ENCODE measurements at places on chromosomes 1 and 21.
A peak's percentile ranks its signal among the peaks of the same experiment; 100 is the strongest.

- DNase-seq: no peak
Observed at GRCh38 chr1:182102043-182102416, 40.5 kb upstream of the ZNF648 start.

DNA sequence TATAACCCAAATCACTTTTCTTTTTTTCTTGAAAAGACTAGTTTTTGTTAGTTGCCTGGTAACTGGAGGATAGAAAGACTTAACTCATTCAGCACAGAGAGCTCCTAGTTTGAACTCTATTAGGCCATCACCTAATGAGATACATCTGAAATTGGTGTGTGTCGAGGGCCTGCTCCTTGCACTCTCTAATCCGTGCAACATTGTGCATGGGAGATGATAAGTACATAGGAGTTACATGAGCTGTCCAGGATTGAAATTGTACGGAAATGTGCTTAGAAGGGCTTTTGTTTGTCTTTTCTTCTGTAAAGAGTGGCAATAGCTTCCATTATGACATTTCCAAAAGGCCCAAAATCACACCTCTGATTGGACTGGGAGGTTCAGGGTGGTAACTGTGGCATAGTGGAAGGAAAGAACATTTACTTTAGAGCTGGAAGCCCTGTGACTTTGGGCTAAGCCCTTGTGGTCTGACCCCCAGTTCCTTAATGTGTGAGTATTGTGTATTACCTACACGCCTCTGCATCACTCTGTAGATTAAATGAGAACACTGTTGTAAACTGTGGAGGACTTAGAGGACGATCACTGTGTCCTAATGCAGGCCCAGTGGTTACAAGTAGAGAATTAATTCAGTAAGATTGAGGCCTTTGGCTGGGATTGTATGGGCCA lies 71.2 kb downstream of the FGGY start:
- no peak for DNase-seq

GRCh38 chr1:171433451-171433850 lies 51.9 kb upstream of the PRRC2C start:
- no peak for DNase-seq

- no peak for DNase-seq
Observed at GRCh38 chr1:15413563-15414444, 4.1 kb downstream of the EFHD2 start.

DNA sequence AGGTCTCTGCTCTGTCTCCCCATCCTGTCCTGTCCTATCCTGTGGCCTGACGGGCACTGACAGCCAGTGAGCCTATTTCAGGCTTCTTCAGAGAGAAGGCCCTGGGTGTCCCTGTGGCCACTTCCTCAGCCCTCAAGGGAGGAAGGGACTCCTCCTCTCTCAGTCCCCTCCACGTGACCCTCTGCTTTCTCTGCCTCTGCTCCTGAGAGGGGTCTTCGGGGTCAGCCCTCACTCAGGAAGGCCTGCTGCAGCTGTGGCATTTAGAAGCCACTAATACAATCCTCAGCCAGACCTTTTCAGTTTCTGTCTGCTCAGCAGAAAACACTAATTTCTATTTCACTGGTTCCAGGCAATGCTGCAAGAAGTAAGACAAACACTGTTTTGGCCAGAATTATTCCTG lies 43.6 kb upstream of the ETV3 start:
- no peak for DNase-seq

DNA sequence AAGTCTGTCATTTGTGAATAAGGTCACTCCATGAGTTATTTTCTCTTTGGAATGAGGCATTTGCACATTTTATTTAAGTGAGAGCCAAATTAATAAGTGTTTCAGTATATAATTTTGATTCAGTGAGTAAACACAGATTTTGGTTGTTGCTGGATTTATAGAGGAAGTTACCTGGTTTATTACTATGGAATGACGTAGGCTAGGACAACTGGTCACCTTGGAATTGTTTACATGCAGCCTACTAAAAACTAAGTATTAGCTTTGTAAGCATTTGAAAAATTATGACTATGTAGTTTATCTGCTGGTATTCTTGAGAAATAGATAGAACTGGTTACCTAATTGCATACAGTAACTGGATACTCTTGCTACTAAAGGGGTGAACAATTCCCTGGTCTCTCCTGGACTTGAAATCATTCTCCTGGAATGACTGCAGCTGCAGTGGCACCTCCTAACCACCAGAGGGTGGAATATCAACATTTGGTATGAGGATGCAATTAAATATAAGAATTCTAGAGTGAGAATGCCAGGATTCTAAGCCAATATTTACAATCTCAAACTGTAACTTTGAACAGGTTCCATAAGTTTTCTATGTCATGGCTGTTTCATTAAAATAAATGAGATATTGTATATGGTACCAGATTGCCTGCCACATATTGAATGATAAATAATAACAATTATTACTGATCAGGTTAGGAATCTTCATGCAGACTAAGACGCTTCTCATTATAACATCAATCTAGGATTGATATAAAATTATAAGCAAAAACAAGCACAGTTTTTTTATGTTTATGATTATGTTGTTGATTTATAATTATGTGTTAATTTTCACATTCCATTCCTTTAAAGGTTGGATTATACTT lies 3.5 kb upstream of the KRTAP27-1 start:
- DNase-seq: peak; percentile 23

GRCh38 chr1:43930168-43930948 lies 3.2 kb upstream of the ARTN start:
- no peak for DNase-seq

GRCh38 chr1:47725000-47725473 lies 272.1 kb downstream of the TRABD2B start:
- DNase-seq: peak; percentile 53

DNA sequence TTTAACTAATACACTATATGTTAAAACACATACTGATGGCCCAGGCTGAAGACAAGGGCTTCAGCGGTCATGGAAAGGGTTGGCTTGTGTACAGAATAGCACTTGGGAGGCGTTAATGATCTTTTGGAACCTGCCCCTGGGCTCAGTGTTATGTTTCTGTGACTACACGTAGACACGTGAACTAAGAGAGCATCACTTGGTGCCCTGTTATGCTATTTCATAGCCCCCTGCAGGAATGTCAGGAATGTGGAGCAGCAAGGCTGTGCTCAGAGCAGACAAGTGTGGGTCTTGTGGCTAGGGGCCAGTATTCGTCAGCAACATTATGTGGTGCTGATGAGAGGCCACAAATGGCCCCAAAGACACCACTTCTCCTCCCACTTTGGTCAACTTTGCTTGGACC lies 132.4 kb downstream of the MAP3K21 start:
- DNase-seq: no peak

DNA sequence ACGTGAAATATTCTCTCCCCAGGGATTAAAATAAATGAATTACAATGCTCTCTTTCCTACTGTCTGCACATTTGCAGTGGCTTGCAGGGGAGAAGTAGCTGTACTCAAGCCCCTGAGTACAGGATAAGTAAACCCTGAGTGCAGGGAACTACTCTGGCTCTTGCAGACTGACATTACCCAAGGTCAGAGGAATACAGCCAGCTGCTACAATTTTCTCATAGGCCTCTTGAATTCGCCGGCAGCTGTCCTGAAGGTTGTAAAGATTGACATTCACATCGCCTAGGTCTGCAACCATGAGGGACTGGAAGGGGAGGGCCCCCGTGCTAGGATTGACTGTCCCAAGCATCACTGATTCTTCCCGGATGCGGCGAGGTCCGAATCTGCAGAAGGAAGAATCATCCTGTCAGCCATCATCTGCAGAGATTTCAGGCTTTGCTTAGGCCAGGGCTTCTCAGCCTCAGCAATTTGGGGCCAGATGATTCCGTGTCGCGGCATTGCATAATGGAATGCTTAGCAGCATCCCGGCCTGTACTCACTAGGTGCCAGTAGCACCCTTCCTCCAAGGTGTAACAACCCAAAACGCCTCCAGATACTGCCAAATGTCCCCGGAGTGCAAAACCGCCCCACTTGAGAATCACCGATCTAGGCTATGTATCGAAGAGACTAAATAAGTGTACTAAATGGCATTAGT lies 1.7 kb downstream of the AGMAT start:
- DNase-seq: no peak

DNA sequence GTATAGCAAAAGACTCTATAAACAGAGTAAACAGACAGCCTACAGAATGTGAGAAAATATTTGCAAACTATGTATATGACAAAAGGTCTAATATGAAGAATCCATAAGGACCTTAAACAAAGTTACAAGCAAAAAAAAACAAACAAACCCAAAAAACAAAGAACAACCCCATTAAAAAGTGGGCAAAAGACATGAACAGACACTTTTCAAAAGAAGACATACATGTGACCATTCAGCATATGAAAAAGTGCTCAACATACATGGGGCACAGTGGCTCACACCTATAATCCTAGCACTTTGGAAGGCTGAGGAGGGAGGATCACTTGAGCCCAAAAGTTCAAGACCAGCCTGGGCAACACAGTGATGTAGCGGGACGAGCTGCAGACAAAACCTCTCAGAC lies 17.9 kb upstream of the OR2B11 start:
- no peak for DNase-seq

Measured in AG20443 (cell line).